Stimulated activated CD4-positive, alpha-beta T cell treated with anti-CD3 and anti-CD28 coated beads, Interleukin-1b, Interleukin-23, amount 100 ng/mL, for 1 hour (primary cell): ENCODE measurements at places on chromosomes 2 and 18.

DNA sequence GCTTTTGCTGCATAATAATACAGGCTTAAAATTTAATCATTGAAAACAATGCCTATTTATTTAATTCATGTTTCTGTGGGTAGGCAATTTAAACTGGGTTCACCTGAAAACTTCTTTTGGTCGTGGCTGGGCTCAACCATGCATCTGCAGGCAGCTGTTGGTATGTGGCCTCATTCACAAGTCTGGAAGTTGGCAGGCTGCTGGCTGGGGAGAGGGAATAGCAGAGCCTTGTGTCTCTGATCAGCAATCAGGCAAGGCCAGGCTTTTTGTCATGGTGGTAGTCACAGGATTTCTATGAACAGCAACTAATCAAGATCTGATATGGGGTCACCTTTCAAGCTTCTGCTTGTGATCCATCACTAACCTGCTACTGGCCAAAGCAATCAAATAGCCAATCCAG is 130.1 kb upstream of the KCNJ3 start:
- DNase-seq: no peak

GRCh38 chr2:3635171-3635974 is 22.6 kb upstream of the ALLC start:
- no peak for DNase-seq

DNA sequence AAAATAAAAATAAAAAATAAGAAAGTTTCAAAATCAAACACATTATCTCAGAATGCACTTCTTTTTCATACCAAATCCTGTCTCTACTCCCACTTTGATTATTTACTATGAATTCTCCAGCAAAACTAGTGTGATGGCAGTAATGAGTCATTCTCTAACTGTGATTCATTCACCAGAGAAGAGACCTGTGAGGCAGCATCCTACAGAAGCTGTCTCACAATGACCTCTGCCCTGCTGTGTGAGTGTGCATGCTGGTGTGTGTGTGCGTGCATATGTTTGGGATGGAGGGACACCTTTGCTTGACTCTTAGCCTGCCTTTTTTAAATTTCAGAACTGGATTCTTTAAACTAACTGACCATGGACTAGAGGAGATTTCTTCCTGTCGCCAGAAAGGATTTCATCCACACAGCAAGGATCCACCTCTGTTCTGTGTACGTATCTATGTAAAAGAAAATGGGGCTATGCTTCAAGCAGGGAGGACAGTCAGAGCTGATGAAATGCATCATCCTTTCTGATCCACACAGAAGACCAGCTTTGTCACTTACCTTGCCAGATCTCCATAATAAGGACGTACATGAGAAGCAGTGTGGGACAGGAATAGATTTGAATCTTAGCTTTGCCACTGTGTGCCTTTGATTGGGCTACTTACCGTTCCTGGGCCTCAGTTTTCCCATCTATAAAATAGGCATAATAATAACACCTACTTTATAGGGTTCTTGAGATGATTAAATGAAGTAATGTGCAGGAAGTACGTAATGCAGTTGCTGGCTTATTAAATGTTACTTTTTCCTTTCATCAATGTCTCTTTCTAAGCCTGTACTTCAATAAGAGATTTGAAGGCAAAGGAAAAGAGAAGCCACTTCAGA is 31.2 kb downstream of the STAMBP start:
- no peak for DNase-seq

- no peak for DNase-seq
These were observed 5.1 kb downstream of the PLA2R1 start for GRCh38 chr2:160057356-160057755.

- DNase-seq: no peak
These were observed 73.4 kb downstream of the SLC66A3 start for GRCh38 chr2:11228692-11229091.

GRCh38 chr2:20595439-20596192 is 55.3 kb downstream of the HS1BP3 start:
- no peak for DNase-seq

GRCh38 chr2:214203744-214204289 is 207.0 kb upstream of the VWC2L start:
- no peak for DNase-seq

DNA sequence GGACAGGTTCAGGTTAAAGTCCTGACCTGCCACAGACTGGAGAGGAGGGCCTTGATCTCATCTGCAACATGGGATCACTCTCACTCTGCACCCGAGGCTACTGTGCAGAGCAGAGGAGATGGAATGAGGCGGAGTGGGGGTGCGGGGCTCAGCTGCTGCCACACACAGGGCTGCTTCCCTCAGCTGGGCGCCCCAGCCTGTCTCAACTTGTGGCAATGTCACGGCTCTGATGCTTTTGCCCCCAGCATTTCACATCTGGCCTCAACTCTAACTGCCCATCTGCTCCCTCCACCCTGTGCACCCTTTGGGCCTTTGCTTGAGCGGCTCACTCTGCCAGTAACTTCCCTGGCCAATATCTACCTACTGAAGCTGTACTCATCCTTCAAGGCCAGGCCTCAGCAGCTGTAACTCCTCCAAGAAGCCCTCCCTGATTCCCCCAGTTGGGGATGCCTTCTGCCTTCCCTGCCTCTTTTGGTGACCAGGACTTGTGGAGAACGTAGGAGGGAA is 70.3 kb downstream of the POLR1A start:
- no peak for DNase-seq

DNA sequence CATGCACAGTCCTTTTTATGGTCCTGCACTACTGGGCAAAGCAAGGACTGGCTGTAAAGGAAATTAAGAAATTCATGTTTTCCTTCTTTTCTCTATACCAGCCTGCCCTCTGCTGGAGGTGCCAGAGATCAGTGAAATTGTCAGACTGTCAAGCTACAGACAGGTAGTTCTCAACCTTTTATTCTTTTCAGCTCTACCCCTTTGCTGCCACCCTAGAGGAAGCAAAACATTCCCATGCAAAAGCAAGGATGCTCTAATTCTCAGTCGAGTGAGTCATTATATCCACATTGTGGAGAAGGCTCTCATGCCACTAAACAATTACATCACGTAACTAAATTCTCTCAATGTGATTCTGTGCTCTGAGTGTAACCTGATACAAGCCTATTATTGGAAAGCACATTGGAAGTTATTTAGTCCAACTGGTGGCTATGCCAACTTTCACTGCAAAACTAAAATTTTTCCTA is 25.0 kb upstream of the RAPGEF4 start:
- DNase-seq: no peak

- no peak for DNase-seq
These were observed 312.9 kb downstream of the CYP26B1 start for GRCh38 chr2:71834796-71835195.

- DNase-seq: no peak
These were observed 56.2 kb upstream of the SLC16A14 start for GRCh38 chr2:230124757-230125431.

- no peak for DNase-seq
These were observed 103.8 kb upstream of the ALKAL2 start for GRCh38 chr2:391696-392095.

DNA sequence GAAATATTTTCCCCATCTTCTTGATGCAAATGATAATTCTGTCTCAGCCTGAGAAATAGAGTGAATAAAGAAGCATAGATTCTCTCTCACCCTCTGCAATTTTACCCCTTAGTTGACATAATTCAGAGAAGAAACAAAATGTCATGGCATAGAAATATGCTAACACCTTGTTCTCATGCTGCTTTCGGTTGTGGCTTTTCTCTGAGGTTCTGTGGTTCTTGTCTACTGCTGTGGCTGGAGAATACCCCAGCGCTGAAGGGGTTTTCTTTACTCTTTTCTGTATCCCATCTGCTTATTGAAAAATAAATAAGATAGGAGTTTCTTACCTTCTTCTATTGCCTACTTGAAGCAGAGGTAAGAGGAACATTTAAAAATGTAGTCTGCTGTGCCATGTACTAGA is 15.4 kb upstream of the RAB27B start:
- no peak for DNase-seq

DNA sequence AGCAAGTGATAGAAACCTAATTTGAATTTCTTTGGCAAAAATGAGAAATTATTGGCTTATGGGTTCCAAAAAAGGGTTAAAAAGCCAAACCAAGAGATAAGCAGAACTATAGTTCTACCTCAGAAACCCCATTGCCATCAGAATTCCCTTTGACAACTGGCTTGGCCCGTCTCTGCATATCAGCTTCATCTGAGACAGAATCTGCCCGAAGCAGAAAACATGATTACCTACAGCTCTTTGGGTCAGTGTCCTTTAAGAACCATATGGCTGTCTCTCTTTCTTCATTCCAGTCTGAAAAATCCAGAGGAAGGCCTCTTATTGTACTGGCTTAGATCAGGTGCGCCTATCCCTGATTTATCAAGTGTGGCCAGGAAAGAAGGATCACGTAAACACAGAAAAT is 49.8 kb upstream of the AGPS start:
- no peak for DNase-seq

DNA sequence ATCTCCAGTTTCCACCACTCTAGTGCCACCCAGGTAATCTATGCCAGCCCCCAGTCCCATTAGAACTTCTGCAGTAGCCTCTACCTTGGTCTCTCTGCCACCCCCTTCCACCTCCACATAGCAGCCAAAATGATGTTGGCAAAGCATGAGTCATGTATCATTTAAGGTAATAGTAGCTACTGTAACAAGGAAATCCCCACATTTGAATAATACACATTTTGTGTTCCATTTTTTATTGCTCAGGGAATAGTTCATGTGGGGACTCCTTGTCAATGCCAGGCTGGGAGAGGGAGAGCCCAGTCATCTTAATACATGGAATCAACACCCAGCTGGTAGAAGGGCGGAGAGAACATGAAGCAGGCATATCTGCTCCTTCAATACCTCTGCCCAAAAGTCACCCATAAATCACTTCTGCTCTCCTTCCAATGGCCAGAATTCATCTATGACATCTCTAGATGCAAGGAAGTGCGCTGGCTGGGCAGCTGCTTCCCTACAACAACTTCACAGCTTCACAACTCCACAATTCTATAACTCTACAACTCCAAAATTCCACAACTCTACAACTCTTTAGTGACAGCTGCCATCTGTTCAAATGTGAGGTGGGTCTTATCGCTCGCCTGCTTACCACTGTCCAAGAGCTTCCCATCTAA is 70.6 kb upstream of the GLS start:
- no peak for DNase-seq

- DNase-seq: no peak
These were observed 88.4 kb downstream of the CTIF start for GRCh38 chr18:48627216-48627615.

DNA sequence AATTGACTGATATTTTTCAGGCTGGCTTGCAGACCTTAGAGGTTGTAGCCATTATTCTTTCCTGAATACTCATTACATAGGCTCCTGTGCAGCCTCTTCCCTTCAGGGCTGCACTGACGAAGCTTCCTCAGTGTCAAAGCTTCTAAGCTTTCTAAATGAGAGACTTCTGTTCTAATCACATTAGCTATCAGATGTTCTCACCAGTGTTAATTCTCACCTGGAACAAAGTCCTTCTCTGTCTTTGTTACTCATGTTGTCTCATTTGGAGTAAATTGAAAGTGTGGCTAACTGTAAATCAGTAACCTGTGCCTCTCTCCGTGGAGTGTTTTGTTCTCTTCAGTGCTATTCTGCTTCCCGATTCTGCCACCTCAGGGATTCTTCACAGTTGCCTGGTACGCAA is 76.9 kb downstream of the MC4R start:
- DNase-seq: no peak

DNA sequence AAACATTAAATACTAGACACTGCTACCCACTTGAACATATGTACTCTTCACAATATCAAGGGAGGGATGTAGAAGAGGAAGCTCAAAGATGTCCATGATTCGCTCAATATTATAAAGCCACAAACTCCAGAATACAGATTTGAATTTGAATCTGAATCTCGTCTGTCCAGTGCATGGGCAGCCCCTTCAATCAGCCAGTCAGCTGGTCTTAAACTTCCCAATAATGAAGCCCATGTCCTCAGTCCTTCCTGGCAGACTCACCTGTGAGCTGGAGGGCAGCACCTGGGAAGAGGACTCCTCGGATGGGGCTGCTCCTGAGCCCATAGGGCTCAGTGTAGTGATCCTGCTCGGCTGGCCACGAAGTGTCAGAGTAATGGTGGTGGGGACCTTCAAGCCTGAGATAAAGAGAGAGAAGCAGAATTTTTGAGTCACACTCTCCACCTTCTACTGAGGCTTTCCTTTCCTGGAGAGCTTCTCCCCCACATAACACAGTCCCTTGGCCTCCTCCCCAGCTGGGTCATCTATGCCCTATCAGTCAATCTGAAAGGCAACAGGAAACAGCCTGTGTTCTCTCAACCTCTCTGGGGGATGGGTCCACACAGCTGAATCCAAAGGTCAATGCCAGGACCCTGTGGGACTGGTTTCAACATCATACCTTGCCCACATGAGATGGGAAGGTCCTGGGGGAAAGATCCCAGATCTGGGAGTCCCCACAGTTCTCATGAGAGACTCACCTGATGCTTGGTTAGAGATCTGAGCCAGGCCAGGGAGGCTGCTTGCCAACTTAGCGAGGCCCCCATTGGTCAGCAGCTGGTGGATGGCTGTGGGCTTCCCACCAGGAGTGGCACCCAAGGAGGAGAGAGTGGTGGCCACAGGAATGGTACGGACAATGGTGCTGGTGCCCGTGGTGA is 36.5 kb downstream of the KANSL3 start:
- no peak for DNase-seq

- DNase-seq: no peak
These were observed 125.3 kb downstream of the TWIST2 start for GRCh38 chr2:238973038-238973739.

DNA sequence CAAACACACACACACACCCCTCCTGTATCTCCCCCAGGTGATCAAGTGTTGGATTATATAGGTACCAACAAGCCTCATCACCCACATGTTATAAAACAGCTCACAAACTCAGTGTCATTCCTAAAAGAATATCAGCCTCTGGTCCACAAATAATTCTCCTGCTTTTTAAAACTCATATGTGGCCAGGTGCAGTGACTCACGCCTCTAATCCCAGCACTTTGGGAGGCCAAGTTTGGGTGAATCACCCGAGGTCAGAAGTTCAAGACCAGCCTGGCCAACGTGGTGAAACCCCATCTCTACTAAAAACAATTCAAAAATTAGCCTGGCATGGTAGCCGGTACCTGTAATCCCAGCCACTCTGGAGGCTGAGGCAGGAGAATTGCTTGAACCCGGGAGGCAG is 87.8 kb downstream of the LRATD1 start:
- DNase-seq: no peak

DNA sequence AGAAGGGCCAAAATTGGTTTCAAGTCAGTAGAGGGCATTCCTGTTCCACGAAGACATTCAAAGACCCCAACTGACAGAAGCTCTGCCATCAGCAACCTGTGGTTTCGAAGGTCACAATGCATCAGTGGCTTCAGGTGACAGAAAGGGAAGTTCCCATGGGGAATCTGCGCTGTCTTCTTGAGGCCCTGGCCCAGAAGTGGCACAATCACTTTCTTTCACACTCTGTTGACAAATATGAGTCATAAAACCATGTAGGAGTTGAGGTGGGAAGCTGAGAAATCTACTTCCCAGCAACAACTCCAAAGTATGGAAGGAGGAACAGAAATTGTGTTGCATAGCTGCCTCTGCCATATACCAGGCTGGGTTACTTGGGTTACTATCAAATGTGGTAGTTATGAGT is 621.1 kb upstream of the FANCL start:
- no peak for DNase-seq

- no peak for DNase-seq
These were observed 332.4 kb downstream of the GULP1 start for GRCh38 chr2:188623995-188624643.
